ENCODE measurements at places on chromosomes 6 and 20.

- DNase-seq: no peak
Observed at GRCh38 chr20:57164872-57165271, 101.6 kb downstream of the BMP7 start.

- DNase-seq: no peak
Observed at GRCh38 chr20:63175038-63175895, 40.7 kb downstream of the YTHDF1 start.

GRCh38 chr6:87070741-87071140 is 24.2 kb downstream of the CGA start:
- no peak for DNase-seq

- DNase-seq: no peak
Observed at GRCh38 chr6:35496036-35496840, 641 bp downstream of the TEAD3 start.

DNA sequence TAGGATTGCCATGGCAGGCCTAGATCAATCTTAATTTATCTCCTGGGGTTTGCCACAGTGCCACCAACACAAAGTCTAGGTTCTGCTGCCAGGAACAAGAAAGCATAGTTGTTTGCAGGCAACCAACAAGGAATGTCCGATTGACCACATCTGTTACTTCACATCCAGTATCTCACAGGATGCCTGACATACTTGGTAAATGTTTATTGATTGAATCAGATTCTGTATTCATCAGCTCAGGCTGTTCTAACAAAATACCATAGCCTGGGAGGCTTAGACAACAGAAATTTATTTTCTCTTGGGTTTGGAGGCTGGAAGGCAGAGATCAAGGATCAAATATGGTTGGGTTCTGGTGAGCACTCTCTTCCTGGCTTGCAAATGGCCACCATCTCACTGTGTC is 26.3 kb upstream of the MC3R start:
- DNase-seq: no peak
